ENCODE measurements at places on chromosomes 4 and X.

GRCh38 chrX:69083801-69084200 is 81.5 kb downstream of the PJA1 start:
- no peak for DNase-seq

GRCh38 chr4:104420766-104421165 is 73.9 kb downstream of the CXXC4 start:
- DNase-seq = no peak

DNA sequence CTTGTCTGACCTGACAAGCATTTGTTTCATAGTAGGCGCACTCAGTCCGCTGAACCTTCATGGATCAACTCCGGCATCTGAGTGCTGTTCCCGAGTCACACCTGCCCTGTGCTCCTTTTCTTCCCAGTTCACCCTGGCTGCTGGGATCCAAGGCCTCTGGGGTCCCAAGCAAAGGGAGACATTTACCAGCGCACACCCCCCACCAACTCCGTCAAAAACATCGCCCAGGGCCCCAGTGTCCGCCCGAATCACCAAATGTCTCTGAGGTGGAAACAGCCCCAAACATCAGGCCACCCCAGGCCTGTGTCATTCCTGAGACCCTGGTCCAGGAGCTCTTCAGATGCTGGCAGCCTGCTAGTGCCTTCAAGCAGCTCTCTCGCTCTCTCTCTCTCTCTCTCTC is 5.1 kb downstream of the BLOC1S4 start:
- DNase-seq = no peak

DNA sequence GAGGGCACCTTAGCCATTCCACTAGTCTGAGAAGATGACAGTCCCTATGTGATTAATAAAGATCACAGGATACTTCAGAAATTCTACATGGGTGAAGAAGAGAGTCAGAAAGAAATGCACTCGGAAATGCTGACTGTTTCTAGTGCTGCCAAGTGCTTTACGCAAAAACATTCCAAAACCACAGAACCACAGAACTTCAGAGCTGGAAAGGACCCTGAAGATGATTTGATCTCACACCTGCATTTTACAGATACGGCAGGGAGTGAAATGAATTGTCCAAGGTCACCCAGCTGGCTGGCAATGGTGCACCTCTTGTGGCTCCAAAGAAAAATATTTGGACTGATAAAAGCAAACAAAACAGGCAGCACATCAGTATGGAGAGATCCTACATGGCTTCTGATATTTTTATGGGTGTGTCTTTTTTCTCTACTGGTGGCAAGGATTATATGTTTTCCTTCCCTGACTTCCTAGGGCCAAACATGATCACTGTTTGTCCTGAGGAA is 115.9 kb downstream of the MAML3 start:
- DNase-seq = no peak
